Pulmonary artery endothelial cell (primary cell): ENCODE measurements at places on chromosomes 13 and 19. TPM values are rescaled to one million over a fixed set of nuclear protein-coding genes. Genes with fewer than 3 reads are reported as not detected.

DNA sequence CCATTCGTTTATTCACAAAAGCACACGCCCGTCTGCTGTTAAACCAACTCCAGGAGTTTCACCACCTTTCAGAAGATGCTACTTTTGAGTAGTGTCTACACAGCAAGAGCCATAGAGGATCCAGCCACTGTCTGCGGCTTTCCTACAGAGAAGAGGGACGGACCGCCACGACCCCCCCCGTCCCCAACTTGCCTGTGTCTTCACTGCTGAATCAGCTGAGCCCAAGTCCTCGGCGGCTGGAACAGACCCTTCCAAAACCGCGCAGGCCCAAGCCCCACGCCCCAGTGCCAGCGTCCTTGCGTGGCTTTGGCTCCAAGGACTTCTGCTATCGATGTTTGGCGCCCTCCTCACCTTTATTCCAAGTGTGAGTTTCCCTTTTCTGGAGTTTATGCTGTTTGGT lies 65.1 kb downstream of the SPACA7 start:
- DNase-seq: no peak

GRCh38 chr13:98910501-98910951 lies 67.3 kb downstream of the DOCK9 start:
- peak; percentile 97 for DNase-seq

DNA sequence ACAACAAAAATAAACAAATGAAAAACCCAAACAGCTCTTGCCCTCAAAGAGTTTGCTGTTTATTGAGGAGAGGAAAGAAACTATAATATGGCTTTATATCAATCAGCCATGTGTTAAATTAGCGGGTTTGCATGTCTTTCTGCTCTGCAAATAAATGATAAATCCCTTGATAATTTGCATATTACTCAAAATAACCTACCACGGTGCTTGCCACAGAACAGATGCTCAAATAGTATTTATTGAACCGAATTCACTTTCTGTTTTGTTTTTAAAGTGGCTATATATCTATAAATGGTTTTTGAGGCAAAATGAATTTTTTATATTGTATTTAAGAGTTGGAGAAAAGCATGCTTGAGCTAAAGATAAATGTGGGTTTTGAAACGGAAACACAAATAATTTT lies 428.1 kb downstream of the ITGBL1 start:
- DNase-seq: no peak

GRCh38 chr19:2244486-2244885 lies 4.6 kb upstream of the AMH start:
- no peak for DNase-seq

DNA sequence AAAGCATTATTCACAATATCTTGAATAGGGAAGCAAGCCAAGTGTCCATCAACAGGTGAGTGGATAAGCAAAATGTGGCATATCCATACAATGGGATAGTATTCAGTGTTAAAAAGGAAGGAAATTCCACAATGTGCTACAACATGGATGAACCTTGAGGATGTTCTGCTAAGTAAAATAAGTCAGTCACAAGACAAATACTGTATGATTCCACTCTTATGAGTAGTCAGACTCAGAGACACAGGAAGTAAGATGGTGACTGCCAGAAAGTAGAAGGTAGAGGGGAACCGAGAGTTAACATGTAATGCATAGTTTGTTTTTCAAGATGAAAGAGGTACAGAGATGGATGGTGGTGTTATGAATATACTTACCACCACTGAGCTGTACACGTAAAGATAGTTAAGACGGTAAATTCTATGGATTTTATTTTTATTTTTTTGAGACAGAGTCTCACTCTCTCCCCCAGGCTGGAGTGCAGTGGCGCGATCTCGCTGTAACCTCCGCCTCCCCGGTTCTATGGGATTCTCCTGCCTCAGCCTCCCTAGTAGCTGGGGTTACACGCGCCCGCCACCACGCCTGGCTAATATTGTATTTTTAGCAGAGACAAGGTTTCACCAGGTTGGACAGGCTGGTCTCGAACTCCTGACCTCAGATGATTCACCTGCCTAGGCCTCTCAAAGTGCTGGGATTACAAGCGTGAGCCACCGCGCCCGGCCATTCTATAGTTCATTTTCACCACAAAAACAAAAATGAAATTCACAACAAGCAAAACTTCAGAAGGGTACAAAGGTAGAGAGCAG lies 1.0 kb upstream of the CHAMP1 start:
- DNase-seq: no peak

GRCh38 chr13:44337581-44337980 lies 36.0 kb upstream of the SERP2 start:
- no peak for DNase-seq

DNA sequence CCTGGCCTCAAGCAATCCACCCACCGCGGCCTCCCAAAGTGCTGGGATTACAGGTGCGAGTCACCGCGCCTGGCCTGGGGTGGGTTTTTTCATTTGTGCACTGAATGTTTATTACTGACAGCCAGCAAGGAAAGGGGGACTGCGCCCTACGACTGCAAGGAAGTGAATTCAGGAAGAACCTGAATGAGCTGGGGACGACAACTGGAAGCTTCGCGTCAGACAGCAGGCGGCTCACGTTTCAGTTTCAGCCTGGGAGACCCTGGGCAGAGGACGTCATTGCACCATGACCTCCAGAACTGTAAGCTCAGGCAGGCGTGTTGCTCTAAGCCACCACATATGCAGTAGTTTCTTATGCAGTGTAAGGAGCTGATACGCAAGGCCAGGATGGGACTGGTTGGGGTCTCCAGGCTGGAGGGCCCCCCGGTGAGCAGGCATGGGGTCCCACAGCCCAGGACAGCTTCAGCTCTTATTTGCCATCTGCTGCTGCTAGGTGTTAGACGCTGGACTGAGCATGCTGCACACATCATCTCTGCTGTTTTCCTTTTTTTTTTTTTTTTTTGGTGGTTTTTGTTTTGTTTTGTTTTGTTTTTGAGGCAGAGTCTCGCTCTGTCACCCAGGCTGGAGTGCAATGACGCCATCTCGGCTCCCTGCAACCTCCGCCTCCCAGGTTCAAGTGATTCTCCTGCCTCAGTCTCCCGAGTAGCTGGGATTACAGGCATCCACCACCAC lies 66.6 kb downstream of the GADD45B start:
- DNase-seq: no peak

DNA sequence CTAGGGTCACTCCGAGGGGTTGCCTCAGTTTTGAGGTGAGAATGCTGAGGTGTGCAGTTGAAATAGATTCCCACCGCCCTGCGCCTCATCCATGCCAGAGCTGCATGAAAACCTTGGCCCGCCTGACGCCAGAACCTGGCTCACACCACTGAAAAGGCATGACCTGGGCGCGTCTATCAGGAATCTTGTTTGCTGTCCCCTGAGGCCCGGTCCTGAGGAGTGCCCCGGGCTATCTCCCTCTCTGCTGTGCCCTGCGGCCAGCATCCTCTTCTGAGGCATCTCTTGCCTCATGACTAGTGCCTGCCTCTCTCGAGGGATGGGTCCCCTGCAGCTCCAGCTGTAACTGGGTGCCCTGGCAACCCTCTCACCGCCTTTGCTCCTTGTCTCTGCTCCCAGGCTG lies 28.1 kb downstream of the SMARCA4 start:
- no peak for DNase-seq

GRCh38 chr13:34730961-34731360 lies 211.1 kb upstream of the NBEA start:
- no peak for DNase-seq

GRCh38 chr13:44879452-44880058 lies 109.7 kb downstream of the NUFIP1 start:
- DNase-seq: peak; percentile 20

DNA sequence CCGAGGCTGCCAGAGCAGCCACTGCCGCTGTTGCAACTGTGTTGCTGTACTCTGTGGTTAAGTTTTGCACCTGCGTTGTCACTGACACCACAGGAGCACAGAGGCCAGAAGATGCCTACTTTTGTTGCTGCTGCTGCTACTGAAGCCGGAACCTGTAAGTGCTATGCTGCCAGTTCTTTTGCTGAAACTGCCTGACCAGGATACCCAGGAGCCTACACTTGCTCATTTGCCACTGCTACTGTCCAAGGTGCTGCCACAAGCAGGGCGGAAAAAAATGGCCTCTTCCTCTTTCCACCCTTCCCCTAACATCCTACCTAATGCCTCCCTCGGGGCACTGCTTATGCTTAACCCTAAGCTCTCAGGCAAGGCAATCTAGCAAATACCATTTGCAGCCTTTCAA lies 29.0 kb upstream of the NBEA start:
- DNase-seq: no peak

DNA sequence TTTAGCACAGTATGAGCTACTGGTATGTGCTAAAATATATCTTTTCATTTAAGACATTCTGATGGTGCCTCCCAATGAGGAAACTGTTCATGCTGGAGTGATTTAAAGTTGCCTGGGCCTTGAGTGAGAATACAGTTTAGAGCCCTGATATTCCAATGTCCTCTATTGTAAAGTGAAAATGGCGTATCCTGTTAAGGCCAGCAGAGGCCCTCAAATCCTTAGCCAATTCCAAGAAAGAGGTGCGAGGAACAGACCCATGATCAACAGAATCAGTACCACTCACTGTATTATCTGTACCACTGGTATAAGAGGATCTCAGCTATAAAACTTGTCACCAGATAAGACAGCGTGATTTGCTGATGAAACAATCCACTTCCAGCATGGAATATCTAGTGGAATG lies 273.1 kb upstream of the SLITRK5 start:
- DNase-seq: no peak

GRCh38 chr13:48890391-48890790 lies 85.3 kb upstream of the FNDC3A start:
- DNase-seq: no peak

DNA sequence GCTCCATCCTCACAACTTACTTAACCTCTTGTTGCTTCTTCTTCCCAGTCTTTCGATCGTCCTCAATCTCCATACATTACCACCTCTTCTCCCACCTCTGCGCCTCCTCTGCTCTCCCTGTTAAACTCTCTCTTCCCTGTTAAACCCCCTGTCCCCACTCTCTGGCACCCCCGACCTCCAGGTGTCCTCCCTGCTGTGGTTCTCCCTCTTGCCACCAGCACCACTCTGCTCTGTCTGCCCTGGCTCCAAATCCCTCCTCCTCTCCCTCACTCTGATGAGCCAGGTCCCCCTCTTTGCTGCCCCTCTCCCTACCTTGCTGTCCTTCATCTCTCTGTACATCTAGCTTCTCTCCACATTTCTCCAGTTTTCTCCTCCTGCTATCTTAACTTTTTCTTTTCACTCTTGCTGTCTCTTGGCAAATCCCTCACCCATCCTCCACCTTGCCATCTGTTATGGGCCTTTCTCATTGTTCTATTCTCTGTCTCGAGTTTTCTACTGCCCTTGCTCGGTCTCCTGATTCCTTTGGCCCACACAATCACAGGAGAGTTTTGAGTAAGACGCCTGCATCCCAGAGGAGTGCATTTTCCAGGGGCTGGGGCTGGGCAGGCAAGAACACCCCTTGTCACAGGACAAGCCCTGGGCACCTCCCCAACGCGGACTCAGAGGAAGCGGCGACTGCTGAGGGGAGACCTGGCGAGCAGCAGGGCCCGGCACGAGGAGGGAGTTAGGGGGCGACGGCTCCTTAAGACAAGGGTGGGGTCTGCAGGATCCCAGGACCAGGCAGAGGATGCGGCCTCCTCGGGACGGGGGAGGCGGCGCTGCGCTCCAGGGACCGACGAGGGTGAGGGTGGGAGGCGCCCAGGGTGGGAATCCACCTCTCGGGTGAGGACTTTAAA lies 21.4 kb upstream of the ERVV-1 start:
- DNase-seq: no peak

DNA sequence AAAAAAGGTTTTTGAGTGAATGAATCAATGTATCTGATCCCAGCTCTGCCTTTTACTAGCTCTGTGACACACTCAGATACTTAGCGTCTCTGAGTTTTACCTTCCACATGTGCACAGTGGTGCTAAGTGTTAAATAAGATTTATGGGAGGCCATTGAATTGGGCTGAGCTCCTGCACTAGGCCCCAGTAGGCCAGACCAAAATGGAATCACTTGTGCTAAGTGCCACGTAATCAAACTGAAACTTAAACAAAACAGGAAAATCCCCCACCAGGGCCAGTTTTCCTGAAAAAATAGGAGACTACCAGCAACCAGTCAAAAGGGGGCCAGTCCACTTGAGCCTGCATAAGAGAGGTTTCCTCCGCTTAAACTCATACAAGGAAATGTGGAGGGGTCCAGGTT lies 40.9 kb downstream of the GJA3 start:
- DNase-seq: no peak

DNA sequence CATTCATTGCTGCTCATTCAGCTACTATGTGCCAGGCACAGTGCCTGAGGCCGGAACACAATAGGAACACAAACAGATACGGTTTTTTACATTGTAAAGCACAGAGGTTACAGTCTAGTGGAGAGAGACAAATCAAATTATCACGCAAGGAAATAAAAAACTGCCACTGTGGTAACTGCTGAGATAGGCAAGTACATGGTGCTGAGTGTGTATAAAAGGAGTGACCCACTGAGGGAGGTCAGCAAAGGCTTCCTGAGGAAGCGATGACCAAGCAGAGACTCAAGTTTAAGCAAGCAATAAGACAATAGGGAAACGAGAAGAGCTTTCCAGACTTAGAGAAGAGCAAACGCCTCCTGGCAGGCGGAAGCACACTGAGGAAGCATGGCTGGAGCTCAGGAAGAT lies 56.4 kb downstream of the NUFIP1 start:
- DNase-seq: peak; percentile 94

- no peak for DNase-seq
These were observed 31.6 kb downstream of the AP1M1 start for GRCh38 chr19:16229322-16229641.

DNA sequence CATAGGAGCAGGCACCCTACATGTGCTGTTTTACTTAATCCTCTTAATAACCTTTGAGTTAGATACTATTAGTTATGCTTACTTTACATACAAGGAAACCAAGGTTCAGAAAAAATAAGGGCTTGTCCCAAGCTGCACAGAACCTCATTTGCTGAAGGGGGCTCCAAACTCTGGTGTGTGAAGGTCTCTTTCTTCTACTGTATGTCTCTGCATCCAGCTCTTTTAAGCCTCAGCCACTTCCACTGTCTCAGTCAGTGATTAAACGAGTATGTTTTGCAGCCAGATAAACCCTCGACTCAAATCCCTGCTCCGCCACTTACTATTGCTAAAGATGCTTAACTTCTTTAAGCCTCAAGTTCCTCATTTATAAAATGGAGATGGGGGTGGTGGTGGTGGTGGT lies 112.4 kb upstream of the WASF3 start:
- DNase-seq: no peak

PALM gene
- 14.3 and 23.0 TPM in 2 replicates for total RNA-seq

APC2 gene
- total RNA-seq: 0.04 and 0.26 TPM in 2 replicates

ZNF486 gene
- total RNA-seq: 3.9 and 8.3 TPM in 2 replicates

TNNI3 gene
- not detected in 2 replicates for total RNA-seq

GNG7 gene
- total RNA-seq: 0.11 and 0.20 TPM in 2 replicates

ZNF681 gene
- total RNA-seq: 0.26 and 1.3 TPM in 2 replicates
